Fibroblast of skin of left biceps (primary cell): ENCODE measurements at places on chromosomes 4 and X.

GRCh38 chr4:15694431-15694830 is 8.4 kb upstream of the BST1 start:
- no peak for DNase-seq

DNA sequence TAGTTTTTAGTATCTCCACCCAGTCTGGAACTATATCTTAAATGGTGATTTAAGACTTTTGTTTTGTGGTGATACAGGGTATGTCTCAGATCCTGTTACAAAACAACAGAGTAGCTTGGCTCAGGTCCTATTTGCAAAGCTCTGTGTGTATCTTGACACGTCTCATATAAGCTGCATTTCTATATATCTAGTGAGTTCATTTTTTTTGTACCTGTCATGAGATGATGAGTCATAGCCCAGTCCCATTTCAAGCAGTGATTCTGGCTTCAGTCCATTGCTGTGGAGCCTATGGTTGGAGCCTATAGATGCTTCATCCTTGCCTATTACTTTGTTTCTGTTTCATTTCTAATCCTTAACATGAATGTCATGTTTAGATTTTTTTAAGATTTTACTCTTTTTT is 23.0 kb downstream of the GRXCR1 start:
- no peak for DNase-seq

- DNase-seq = no peak
Measured at GRCh38 chr4:139403462-139403861, 50.5 kb upstream of the RAB33B start.

DNA sequence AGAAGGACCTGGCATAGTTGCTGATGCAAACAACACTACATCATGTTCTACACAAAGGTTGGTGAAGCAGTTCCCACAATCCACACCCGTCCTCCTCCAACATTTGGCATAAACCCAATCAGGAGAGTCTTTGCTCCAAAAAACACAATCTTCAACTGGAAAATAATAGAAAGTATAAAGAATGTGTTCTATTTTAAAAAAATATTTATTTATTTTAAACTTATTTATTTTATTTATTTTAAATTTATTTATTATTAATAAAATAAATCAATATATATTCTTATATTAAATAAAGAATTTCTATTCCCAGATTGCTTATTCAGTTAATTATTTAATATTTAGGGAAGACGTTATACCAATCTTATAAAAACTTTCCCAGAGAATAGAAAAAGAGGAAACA is 1753.7 kb upstream of the AGA start:
- no peak for DNase-seq
